ENCODE measurements at places on chromosomes 5 and 9.

DNA sequence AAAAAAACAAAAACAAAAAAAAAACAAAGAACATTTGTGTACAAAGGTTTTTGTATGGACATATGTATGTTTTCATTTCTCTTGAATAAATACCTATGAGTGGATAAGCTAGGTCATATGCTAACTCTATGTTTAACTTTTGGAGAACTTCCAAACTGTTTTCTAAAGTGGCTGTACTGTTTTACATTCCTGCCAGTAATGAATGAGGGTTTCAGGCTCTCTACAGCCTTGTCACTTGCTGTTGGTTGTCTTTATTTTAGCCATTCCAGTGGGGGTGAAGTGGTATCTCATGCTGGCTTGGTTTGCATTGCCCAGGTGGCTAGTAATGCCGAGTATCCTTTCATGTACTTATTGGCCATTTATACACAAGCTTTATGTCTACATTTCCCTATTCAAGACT, 9.1 kb upstream of the TRIO start:
- no peak for DNase-seq

GRCh38 chr9:83622433-83622938, 457 bp upstream of the IDNK start:
- DNase-seq: peak; percentile 65

GRCh38 chr5:133511653-133512235, 100.6 kb downstream of the FSTL4 start:
- DNase-seq: no peak

DNA sequence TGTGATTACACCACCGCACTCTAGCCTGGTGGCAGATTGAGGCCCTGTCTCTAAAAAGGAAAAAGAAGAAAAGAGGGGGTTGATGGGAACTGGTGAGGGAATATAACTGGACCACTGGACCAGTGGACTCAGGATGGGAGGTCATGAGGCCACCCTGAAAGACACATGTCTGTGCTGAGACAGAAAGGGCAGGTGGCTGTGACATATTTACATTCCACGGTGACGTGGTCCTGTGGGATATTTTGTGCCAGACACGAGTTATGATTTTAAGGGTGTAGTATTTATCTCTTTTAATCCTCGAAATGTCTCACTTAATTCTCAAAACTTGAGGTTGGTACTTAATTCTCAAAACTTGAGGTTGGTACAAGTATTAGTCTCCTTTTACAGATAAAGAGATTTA, 32.9 kb downstream of the LHX2 start:
- no peak for DNase-seq

DNA sequence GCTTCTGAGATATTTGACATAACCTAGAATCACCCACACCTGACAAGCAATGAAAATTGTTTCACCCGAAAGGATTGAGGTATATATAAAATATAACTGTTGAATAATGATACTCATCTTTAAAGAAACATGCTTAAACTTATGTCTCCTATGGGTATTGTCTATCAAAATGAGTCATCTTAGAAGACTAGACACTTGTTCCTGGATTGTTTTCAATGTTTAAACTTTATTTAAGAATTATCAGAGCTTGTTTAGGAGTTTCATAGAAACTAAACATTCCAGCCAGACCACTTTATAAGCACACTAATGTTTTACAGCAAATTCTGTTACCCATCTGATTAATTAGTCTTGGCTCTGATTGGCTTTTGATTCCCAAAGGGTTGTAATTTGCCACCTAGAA, 19.6 kb downstream of the NFX1 start:
- DNase-seq: no peak

GRCh38 chr5:147310059-147310704, 75.4 kb downstream of the STK32A start:
- DNase-seq: peak; percentile 83

DNA sequence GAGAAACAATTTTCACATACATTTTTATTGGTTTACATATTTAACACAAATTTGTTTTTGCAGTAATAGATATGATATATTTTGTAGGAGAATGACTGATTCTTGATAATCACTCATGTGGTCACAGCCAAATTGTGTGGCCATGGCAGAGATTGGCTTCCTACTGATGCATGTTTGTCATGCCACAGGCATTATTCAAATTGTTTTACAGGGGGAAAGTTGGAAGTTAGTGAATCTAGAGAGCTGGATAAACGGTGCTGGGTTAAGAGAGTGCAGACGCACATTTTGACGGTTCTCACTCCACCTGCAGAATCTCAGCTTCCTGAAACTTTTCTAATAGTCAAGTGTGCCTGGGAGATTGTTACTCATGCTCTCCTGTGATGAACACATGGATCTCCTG, 91.1 kb upstream of the FBN2 start:
- DNase-seq: no peak
